ENCODE measurements at places on chromosomes 3 and 15.

GRCh38 chr3:37029516-37030163 lies 36.3 kb downstream of the MLH1 start:
- no peak for DNase-seq

GRCh38 chr3:123367467-123368154 lies 81.3 kb downstream of the ADCY5 start:
- DNase-seq, result no peak

GRCh38 chr3:132405188-132405587 lies 12.1 kb upstream of the DNAJC13 start:
- DNase-seq, result no peak

- DNase-seq, result no peak
These were observed 19.7 kb downstream of the CEMIP start for GRCh38 chr15:80798911-80799310.

DNA sequence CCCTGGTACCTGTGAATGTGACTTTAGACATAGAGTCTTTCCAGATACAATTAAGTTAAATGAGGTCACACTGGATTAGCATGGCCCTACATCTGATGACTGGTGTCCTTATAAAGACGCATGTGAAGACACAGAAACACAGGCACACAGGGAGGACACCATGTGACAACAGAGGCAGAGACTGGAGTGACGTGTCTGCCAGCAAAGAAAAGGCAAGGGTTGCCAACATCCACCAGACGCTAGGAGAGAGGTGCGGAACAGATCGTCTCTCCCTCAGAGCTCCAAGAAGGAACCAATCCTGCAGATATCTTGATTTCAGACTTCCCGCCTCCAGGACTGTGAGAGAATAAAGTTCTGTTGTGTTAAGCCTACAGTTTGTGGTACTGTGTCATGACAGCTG lies 42.8 kb downstream of the CX3CR1 start:
- no peak for DNase-seq

- no peak for DNase-seq
These were observed 141.3 kb upstream of the DPPA4 start for GRCh38 chr3:109478614-109479013.

GRCh38 chr3:9779075-9779593 lies 9.4 kb upstream of the CAMK1 start:
- DNase-seq, result no peak

GRCh38 chr3:134846911-134847317 lies 51.9 kb downstream of the EPHB1 start:
- peak; percentile 83 for DNase-seq

- peak; percentile 81 for DNase-seq
These were observed 60.1 kb downstream of the PCOLCE2 start for GRCh38 chr3:142828703-142829305.

DNA sequence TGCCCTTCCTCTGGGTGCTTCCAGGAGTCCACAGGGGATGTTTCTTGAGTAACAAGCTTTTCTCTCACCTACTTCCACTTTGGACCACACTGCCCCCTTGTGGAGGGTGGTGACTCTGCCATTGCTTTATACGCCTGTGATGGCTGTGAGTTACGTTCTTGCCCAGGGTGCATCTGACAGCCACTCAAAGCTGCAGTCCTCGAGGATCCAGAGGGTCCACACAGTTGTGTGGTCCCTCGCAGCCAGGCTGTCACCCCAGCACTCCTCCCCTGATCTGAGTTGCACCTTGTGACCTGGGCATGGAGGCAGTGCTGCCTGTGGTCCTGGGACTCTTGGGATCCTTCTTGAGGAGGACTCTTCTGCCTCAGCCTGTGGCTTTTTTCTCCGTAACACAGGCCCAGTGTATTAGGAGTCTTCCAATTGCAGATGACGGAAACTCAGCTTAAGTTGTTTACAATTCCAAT lies 23.4 kb downstream of the FOXL2 start:
- peak; percentile 83 for DNase-seq

GRCh38 chr15:91970142-91970541 lies 116.6 kb downstream of the SLCO3A1 start:
- DNase-seq, result no peak

- no peak for DNase-seq
These were observed 777.9 kb downstream of the NTRK3 start for GRCh38 chr15:87478687-87479072.

DNA sequence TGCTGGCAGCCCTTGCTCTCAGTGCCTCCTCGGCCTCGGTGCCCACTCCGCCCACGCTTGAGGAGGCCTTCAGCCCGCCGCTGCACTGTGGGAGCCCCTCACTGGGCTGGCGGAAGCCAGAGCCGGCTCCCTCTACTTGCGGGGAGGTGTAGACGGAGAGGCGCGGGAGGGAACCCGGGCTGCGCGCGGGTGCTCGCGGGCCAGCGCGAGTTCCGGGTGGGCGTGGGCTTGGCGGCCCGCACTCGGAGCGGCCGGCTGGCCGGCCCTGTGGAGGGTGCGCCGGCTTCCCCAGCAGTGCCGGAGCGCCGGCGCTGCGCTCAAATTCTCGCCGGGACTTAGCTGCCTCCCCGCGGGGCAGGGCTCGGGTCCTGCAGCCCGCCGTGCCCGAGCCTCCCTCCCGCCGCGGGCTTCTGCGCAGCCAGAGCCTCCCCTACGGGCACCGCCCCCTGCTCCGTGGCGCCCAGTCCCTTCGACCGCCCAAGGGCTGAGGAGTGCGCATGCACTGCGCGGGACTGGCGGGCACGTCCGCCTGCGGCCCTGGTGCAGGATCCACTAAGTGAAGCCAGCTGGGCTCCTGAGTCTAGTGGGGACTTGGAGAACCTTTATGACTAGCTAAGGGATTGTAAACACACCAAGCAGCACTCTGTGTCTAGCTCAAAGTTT lies 231.5 kb downstream of the EFHB start:
- no peak for DNase-seq

GRCh38 chr15:53437985-53438841 lies 321.2 kb downstream of the WDR72 start:
- no peak for DNase-seq

DNA sequence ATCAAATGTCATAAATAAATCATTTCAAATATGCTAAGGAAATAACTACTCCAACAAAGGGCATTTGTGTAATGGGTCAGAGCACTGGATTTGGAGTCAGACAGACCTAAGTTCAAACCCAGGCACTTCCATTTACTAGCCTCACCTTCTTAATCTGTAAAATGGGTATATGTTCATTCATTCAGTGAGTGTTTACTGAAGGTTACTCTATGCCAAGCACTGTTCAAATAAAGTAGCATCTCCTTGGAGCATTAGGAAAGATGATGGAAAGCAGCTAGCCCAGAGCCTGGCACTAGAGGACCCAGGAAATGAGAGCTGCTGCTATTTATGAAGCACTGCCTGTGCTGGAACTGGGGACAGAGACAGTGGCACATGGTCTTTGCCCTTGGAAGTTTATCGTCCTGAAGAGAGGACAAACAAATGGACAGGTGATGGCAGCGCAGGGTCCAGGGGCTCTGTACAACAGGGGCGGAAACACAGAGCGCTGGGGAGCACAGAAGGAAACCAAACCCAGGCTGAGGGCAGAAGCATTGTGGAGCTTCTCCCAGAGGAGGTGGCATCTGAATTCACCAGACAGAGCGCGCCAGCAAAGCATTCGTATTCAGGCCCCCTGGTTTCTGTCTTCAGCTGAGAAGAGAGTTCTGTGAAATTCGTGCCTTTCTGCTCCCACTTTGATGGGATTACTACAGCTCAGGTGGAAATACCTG lies 19.0 kb downstream of the TM4SF4 start:
- no peak for DNase-seq

- no peak for DNase-seq
These were observed 9.6 kb downstream of the NIPA1 start for GRCh38 chr15:22796079-22796478.

DNA sequence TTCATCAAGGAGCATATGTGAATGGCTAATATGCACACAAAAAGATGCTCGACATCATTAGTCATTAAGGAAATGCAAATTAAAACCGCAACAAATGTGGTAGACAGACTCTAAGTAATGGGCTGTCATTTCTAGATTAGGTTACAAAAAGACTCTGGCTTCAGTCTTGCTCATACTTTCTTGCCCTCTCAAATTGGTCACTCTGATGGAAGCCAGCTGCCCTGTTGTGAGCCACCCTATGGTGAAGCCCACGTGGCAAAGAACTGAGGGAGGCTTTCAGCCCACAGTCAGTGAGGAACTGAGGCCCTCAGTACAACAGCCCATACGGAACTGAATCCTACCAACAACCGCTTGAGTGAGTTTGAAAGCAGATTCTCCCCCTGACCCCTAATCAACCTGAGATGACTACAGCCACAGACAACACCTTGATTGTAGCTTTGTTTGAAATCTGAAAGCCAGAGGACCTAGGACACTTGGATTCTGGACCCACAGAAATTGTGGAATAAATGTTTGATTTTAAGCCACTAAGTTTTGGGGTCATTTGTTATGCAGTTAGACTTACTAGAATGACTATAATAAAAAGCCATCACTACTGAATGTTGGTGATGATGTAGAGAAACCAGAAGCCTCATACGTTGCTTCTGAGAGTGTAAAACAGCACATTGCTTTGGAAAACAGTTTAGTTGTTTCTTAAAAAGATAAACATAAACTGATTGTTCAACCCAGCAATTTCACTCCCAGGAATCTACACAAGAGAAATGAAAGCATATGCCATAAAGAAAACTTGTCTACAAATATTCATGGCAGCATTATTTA lies 45.7 kb downstream of the EHHADH start:
- peak; percentile 18 for DNase-seq

GRCh38 chr3:125055913-125056745 lies at the start of gene HEG1:
HEG1 (minus strand) TSS chr3:125055997; CDS start chr3:125055890, 107 bp downstream.
- DNase-seq, result peak; percentile 88

DNA sequence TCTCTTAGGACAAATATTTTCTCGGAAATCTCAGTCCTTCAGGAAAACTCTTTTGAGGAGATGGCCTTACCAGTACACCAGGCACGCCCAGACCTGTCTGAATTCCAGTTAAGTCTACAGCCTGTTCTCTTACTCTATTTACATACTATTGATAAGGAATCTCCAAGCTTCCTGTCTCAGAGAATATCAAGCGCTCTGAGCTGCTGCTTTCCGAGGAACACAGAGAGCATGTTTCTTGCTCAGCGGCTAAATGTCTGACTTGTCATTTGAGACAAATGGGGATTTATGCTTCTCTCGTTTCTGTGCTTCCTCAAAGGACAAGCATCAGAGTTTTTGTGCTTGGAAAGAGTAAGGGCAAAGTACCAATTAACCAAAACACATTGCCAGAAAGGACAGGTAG lies 112.4 kb upstream of the CCDC54 start:
- no peak for DNase-seq

DNA sequence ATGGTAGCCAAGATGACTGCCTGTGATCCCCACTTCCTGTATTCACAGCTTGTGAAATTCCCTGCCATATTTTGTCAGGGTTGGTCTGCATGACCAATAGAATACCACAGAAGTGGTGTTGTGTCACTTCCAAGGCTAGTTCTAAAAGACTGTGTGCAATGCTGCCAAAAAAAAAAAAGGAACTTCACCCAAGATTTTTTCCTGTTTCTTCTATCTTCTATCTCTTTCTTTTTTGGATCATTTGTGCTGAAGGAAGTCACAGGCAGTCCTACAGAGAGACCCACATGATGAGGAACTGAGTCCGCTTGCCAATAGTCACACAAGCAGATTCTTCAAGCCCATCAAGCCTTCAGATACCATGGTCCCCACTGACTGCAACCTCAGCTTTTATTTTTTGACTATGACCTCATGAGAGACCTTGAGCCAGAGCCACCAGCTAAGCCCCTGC lies 18.1 kb upstream of the RAF1 start:
- DNase-seq, result peak; percentile 46

DNA sequence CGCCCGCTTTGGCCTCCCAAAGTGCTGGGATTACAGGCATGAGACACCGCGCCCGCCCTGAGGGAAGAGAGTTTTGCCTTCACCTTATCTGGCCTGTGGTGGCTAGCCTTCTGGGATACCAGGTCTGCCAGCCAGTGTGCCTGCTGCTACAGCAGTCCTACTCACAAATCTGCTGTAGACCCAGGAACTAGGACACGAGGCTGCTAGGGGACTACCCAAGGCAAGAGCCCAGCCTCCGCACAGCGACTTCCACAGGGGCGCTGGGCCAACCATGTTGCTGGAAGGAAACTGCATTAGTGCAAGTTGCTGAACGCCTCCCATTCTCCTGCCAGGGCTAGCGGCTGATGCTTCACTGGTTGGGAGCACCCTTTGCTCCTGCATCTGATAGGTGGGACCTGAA lies 53.7 kb downstream of the DHX30 start:
- DNase-seq, result no peak

DNA sequence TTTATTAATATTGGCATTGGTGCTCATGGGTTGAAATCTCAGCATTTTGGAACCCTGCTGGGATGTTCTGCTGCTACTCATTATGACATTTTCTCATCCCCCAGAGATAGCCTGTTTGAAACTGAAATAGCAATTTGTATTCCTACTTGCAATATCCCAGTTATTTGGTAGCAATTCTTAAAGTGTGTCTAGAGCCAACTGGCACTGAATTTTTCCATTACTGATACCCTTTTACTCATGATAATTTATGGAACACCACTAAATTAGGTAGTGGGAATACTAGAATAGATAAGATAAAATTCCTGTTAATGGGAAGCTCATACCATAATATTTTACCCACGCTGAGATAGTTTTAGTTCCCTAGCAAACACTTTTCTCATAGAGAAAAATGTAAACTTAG lies 309.3 kb downstream of the SV2B start:
- DNase-seq, result no peak

DNA sequence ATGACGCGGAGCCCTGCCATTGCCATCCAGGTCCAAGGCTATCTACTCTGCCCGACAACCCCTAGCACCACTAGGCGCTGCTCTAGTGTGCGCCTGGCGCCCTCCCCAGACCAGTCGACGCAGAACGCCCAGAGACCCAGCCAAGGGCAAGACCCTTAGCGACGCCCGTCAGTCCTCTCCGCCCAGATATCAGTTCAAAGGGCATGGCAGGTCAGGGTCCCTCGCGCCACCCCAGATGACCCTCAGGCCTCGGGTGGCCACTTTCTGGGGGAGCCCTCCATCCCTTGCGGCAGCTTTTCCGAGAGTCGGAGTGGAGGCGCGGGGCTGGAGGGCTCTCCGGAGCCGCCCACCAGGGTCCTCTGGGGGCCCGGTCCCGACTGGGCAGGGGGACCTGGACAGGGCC lies 371 bp upstream of the CLSTN2 start:
- DNase-seq, result peak; percentile 15

- DNase-seq, result no peak
These were observed 210.6 kb upstream of the IGF1R start for GRCh38 chr15:98437752-98438151.

- DNase-seq, result no peak
These were observed 335.5 kb upstream of the CBLB start for GRCh38 chr3:106204160-106204868.

DNA sequence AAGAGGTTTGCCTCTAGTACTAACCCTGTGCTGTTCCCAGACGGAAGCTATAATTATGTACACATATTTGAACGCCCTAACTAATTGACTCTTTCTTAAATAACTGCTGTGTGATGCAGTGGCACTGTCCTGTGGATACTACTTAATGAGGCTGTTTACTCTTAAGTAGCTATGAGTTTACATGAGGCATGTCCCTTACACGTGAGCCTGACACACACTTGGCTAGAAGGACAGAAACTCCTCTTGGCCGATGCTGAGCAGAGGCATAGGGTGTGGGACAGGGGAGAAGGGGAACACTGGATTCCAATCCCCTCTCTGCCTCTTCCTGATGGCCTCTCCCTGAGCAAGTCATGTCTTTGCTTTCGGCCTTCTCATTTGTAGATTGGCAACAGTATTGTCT lies 21.9 kb downstream of the EHD4 start:
- DNase-seq, result no peak

GRCh38 chr3:106208967-106209366 lies 340.2 kb upstream of the CBLB start:
- DNase-seq, result peak; percentile 30

GRCh38 chr15:52799145-52799811 lies 9.1 kb upstream of the ONECUT1 start:
- DNase-seq, result no peak

GRCh38 chr15:96316953-96317629 lies 13.4 kb upstream of the NR2F2 start:
- DNase-seq, result no peak
